Stimulated activated CD4-positive, alpha-beta T cell treated with anti-CD3 and anti-CD28 coated beads, TNF-alpha, amount 100 ng/mL, for 1 hour (primary cell): ENCODE measurements at places on chromosomes 6 and 20.

DNA sequence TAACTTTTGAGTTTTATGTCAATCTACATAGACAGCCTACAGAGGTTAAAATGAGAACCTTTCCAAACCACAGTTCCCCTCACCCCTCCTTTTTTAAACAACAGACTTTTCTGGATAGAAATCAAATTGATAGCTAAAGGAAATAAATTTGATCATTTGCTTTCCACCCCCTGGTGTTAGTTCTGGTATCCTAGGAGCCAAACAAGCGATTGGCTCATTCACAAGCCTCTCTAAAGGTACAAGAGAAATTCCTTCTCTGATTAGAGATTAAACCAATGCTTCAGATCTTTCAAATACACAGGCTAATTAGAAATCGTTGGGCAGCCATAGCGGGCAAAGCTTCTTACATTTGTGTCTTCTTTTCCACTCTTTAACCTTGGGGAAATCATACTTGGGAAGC lies 232.3 kb downstream of the TBC1D7 start:
- no peak for DNase-seq

GRCh38 chr6:131258816-131259476 lies 123.7 kb downstream of the AKAP7 start:
- DNase-seq, result no peak

DNA sequence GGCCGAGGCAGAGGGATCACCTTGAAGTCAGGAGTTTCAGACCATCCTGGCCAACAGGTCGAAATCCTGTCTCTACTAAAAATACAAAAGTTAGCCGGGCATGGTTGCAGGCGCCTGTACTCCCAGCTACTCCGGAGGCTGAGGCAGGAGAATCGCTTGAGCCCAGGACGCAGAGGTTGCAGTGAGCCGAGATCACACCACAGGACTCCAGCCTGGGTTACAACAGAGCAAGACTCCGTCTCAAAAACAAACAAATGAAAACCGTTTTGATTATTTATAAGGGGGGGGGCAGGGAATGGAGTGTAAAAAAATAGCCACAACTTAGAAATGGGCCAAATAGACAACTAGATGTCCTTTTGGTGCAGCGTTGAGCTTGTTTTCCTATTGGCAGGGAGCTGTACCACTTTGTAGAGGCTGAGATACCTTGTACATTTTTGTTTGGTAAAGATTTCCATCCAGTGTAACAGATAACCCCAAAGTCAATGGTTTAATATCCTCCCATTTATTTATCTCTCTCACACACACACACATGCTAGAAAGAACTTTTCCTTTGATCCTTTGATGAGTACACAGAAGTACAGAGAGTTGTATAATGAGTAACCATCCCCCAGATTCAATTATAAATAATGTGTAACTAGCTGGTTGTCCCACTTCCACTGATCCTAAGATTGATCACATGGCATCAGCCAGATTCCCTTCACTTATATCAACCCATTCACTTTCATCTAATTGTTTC lies 477.5 kb downstream of the PRKN start:
- no peak for DNase-seq

- no peak for DNase-seq
These were observed 10.5 kb downstream of the PLN start for GRCh38 chr6:118558464-118559217.

DNA sequence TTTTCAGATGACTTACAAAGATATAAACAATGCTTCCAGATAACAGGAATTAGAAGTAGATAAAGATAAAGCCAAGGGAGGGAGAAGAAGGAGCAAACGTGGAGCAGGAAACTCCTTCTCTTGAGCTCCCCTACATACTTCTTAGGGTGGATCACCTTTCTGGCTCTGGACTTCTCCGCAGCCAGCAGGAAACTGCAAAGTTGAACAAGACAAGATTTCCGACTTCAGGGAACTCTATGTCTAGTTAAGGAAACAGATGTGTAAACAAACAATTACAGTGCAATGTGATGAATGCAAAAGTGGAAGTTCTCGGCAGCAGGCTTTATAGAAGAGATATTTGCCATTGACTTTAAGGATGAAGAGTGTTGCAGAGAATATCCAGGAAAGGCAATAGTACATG lies 134.0 kb upstream of the MARCKS start:
- DNase-seq, result no peak

DNA sequence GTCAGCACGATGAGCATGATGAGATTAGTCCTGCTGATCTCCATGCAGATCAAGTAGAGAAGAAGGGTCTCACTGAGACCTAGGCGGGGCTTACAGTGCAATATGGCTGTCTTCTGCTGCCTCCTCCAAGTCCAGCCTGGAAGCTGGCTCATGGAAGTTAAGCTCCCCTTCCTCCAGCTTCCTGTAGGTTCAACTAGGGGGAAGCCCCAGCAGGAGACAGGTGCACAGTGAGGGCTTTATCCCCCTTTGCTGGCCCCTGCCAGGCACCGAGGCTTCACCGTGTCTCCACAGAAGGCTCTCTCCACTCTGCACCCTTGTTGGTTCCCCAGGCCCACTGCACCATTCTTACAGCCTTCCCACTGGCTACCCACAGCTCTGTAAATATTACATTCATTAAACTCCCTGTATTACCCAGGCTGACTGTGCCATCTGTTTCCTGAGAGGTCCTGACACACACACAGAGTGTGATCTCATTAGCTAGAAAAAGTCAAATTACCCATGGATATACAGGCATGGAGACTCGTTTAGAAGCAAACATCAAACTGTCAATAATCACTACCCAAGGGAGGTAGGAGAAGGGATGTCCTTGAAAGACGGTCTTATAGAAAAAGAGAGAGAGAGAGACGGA lies 90.4 kb downstream of the SLC2A10 start:
- DNase-seq, result no peak

DNA sequence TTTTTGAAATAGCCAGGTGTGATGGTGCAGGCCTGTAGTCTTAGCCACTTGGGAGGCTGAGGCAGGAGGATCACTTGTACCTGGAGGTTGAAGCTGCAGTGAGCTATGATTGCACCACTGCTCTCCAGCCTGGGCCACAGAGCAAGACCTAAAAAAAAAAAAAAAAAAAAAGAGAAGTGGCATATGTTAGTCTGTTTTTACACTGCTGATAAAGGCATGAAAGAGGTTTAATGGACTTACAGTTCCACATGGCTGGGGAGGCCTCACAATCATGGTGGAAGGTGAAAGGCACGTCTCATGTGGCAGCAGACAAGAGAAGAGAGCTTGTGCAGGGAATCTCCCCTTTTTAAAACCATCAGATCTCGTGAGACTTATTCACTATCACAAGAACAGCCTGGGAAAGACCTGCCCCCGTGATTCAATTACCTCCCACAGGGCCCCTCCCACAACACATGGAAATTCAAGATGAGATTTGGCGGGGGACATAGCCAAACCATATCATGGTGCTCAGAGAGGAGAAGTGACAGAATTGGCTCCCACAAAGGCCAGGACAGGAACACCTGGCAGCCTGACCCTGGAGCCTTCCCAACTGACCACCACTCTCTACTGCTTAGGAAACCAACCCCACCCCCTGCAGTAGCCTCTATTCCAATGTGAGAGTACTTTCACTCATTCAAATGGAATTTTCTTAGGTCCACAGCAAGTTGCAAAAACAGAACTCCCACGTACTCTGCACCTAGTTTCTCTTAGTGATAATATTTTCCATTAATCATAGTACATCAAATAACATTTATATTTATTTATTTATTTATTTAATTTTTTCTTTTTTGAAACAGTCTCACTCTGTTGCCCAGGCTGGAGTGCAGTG lies 29.8 kb downstream of the ARHGAP40 start:
- no peak for DNase-seq

DNA sequence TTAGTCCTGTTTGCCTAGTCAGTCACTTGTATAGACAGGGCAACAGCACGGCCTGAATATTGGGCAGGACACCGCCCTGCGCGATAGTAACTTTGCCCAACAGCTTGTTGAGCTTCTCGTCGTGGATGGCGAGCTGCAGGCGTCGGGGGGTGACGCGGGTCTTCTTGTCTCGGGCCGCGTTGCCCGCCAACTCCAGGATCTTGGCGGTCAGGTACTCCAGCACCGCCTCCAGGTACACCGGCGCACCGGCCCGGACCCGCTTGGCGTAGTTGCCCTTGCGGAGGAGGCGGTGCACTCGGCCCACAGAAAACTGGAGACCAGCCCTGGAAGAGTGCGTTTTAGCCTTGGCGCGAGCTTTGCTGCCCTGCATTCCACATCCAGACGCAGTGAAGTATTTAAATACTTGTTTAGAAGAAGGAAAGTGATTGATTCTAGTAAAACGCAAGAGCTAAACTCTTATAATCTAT lies 92.8 kb upstream of the BTN3A2 start:
- DNase-seq, result no peak

GRCh38 chr20:15039088-15039752 lies 701.8 kb upstream of the FLRT3 start:
- DNase-seq, result no peak

DNA sequence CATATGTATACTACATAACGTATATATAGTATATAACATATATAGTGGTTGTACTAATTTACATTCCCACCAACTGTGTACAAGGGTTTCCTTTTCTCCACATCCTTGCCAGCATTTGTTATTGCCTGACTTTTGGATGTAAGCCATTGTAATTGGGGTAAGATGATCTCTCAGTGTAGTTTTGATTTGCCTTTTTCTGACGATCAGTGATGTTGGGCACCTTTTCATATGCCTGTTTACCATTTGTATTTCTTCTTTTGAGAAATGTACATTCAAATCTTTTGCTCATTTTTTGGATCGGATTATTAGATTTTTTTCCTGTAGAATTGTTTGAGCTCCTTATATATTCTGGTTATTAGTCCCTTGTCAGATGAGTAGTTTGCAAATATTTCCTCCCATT lies 11.4 kb downstream of the SYNJ2 start:
- DNase-seq, result no peak
